Stimulated activated CD4-positive, alpha-beta T cell treated with anti-CD3 and anti-CD28 coated beads, Interleukin-12 subunit alpha, Interleukin-12 subunit beta, amount 100 ng/mL, for 4 hours (primary cell): ENCODE measurements at places on chromosomes 6 and 20.

- DNase-seq: peak; percentile 56
These were observed 19.8 kb upstream of the MAP1LC3A start for GRCh38 chr20:34538671-34539123.

DNA sequence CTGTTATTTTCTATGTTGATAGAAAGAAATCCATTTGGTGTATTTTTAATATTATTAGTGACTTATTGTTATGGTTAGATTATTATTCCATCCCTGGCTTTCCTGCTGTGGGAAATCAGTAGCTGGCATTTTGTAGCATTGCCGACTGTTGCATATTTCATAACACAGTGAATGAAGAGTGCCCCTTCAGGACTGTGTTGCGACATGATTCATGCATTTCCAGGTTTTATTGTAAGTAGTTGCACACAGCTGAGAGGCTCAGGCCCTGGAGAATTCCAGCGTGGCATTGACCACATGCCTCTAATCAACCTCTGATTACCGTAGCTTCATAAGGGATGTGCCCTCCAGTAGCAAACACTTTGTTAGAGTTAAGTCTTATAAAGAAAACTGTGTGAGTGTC lies 263.9 kb downstream of the FARS2 start:
- no peak for DNase-seq

GRCh38 chr20:43513372-43513930 lies 6.0 kb downstream of the L3MBTL1 start:
- no peak for DNase-seq

GRCh38 chr20:63071541-63072181 lies 64.9 kb upstream of the BHLHE23 start:
- peak; percentile 36 for DNase-seq

DNA sequence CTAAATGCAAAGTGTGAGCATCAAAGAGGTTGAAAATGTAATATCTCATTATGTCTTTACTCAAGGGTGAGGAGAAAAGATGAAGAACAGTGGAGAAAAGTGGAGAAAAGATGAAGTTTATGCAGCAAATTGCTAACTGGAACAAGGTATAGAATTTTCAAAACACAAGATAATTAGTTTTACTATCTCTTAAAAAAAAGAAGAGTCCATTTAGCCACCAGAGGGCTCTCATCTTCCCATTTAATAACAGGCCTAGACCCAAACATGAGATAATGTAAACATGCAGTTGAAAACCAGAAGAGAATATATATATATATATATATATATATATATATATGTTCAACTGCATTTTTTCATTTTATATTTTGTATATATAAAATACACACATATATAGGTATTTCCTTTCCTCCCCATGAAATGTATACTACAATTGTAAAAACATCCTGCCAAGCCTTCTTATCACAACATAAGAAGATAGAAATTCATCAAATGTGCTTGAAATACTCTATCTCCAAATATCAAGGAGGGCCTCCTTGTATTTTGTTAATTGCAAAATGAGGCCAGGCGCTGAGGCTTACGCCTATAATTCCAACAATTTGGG lies 78.4 kb downstream of the ADTRP start:
- DNase-seq: no peak
